Activated CD4-positive, alpha-beta memory T cell treated with anti-CD3 and anti-CD28 coated beads for 36 hours (primary cell): ENCODE measurements at places on chromosomes 5 and 9. TPM values are rescaled to one million over a fixed set of nuclear protein-coding genes. Genes with fewer than 3 reads are reported as not detected.

Gene CXCL14
- not detected for total RNA-seq

DNA sequence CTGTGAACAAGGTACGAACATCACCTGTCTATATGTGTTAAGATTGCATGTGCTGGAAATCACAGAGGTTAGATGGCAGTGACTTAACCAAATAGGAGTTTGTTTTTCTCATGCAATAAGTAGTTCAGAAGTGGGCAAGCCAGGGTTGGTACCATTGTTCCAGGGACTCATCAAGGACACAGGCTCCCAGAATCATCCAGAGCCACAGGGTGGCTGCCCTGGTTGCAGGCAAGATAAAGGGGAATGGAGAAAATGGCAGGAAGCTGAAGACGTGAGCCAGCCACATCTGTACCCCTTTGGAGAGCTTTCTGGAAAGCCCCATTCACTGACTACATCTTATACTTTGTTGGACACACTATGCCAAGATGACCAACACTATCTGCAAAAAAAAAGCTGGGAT, 126.0 kb upstream of the IL12B start:
- no peak for DNase-seq

DNA sequence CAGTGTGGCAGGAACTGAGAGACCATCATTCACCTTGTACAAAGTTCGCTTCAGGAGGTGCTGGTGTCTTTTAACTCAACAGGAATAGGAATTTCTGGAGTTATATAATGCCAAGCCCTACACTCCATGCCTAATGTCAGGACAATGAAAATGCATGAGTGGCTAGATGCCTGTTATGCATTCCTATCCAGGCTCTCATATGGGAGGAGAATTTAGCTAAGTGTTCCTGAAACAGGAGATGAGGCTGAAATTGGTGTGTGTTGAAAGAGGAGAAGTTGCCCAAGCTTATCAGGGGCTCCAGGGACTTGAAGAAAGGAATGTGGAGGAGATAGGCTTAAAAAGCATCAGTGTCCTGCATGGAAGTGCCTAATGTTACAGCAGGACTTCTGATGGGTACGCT, 26.8 kb upstream of the PRUNE2 start:
- DNase-seq = no peak

Gene GNG10
- 22.1 TPM for total RNA-seq

- no peak for DNase-seq
Observed at GRCh38 chr5:68305223-68305870, 89.8 kb downstream of the PIK3R1 start.
